Cerebellum (tissue), 4 donors: ENCODE measurements at places on chromosomes 4 and X. TPM values are rescaled to one million over a fixed set of nuclear protein-coding genes. Genes with fewer than 3 reads are reported as not detected.

Gene SSX2B
- total RNA-seq = not detected

Gene TMEM187
- total RNA-seq = 1.3 TPM

Gene STBD1
- total RNA-seq = 1.5 TPM

Gene FGF5
- total RNA-seq = 26.1 TPM

Gene XAGE1B
- total RNA-seq = not detected

Gene SLC10A6
- 0.27 TPM for total RNA-seq

Gene FAM120C
- total RNA-seq = 12.0 TPM

Gene RRH
- total RNA-seq = 0.64 TPM

Gene ADH1B
- 0.54 TPM for total RNA-seq

Gene PCDH7
- 92.5 TPM for total RNA-seq

Gene BMPR1B
- 26.0 TPM for total RNA-seq

Gene S100P
- 0.27 TPM for total RNA-seq

Gene EGFL6
- 2.8 TPM for total RNA-seq

Gene RNF212
- 6.6 TPM for total RNA-seq
